ENCODE measurements at places on chromosomes 7 and 10.

- no peak for DNase-seq
Observed at GRCh38 chr7:7521259-7521658, 14.4 kb downstream of the COL28A1 start.

GRCh38 chr7:64504581-64505120, 58.2 kb downstream of the ZNF680 start:
- DNase-seq: peak; percentile 52

DNA sequence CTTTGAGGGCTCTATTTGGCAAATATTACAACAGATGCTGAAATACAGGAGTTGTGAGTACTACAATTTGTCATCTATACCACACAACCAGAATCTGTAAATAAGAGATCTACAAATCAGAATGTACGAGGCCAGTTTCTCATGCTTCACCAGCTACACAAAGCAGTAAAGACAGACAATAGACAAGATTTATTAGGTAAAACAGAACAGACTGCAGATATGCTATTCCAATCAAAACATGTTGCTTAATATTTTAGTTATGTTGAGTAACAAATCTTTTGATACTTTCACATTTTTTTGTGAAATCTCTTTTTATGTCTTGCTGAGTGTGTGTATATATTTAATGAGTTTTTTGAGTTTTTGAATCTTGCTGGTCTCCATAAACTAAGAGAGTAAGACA, 109.1 kb downstream of the CHCHD3 start:
- no peak for DNase-seq

DNA sequence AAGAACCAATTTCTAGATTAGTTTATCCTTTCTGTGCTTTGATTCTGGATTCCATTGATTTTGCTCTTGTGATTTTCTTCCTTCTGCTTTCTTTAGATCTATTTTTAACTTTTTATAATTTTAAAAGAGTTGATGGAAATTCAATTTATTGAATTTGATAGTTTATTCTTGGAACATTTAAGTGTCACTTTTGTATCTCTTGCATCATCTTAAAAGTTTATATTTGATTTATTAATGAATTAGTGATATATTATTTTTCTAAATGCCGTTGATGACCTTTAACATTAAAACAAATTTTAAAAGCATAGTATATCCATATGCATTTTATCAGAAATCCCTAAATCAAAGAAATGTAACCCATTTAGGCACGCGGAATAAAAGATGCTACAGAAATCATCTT, 26.9 kb downstream of the DMTF1 start:
- no peak for DNase-seq

- DNase-seq: no peak
Observed at GRCh38 chr10:77738496-77739158, 101.0 kb upstream of the KCNMA1 start.

- DNase-seq: no peak
Observed at GRCh38 chr10:13026873-13027272, 25.4 kb upstream of the CCDC3 start.

- no peak for DNase-seq
Observed at GRCh38 chr7:54960517-54960916, 58.3 kb upstream of the EGFR start.

GRCh38 chr10:15305634-15306033, 65.5 kb downstream of the FAM171A1 start:
- no peak for DNase-seq

DNA sequence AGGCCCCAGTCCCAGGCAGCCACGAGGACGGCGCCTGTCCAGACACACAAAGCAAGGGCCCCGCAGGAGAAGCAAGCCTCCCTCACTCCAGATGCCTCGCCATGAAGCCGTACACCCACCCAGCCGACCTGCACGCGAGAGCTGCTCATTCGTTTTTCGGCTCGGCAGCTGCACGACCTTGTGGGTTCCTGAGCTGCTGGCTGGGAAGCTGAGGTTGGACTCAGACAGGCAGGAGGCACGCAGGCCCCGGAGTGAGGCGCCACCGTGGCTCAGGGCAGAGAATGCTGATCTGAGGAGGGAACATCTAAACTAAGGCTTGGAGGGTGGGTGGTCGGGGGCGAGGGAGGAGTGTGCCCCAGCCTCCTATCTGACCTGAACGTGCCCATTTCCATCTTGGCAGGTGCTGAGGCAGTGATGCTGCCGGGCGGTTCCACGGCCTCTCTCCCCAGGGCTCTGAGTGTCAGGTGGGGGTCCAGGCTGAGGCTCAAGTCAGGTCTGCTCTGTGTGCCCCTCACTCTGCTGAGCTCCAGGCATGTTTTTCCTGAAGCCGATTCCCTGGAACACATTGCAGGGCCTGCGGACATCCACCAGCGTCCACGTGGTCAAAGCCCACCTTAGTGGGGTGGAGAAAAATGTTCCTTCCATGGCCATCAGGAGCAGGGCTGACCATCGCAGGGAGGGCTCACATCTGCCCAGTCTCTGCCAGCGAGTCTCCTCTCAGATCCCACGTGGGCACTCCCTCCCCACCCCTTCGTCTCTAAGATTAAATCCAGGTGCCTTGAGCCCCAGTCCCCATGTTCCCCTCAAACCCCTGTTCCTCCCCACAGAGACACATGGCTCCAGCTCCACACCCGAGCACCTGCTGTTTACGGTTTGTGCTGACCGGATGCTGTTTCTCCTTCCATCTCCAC, 28.1 kb upstream of the FAM20C start:
- DNase-seq: no peak

DNA sequence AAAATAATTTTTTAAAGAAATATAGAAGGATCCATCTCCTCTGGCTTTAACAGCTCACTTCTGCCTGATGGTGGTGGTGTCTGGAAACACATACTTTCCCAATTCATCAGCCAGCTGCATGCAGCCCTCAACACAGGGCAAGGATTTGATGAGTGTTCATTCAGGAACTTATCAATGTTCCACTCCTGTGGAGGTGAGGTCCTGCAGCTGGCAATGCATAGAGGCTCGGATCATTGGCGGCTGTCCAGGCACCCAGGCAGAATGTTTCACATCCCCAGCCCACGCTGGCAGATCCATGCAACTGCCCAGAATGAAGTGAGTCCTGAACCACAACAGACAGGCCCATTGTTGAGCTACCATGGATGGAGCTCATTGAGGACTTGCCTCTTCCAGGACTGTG, 55.2 kb upstream of the KCNMA1 start:
- no peak for DNase-seq

- no peak for DNase-seq
Observed at GRCh38 chr7:85102813-85103350, 84.0 kb downstream of the SEMA3D start.

DNA sequence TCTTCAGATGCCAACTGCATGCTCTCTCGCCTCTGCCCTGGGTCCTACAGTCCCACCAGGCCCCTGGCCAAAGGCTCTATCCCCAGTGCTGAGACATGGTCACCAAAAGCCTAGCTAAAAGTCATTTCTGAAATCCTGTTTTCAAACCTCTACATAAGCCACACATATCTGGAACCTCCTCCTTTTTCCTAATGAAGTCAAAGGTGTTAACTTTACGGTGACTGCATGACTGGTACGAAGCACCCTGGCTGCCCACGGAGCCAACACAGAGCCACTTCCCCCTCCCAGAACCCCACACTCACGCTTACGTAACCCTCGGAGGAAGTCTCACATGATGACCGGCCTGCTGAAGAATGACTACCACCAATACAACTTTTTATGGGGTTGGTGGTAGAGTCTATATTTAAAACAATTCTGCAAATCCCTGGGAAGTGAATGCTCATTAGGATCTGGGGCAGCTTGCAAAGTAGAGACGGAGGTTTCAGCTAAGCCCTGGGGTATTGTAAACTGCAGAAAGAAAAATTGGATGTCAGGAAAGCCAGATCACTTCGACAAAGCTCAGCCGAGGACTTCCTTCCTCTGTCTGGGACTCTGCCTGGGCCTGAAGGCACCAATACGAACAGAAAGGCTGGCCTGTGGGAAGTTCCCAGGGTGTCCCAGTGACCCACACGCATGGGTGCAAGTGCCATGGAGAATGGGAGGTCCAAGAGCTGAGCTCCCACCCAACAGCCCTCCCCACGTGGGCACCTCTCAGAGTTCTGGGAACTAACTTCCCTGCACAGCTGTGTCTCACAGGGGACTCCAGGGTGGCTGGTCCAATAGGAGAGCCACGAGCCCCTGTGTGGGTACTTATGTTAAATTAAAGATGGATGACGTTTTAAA, 50.7 kb downstream of the PDGFA start:
- no peak for DNase-seq

GRCh38 chr10:129605986-129606518, 139.0 kb downstream of the MGMT start:
- peak; percentile 61 for DNase-seq

DNA sequence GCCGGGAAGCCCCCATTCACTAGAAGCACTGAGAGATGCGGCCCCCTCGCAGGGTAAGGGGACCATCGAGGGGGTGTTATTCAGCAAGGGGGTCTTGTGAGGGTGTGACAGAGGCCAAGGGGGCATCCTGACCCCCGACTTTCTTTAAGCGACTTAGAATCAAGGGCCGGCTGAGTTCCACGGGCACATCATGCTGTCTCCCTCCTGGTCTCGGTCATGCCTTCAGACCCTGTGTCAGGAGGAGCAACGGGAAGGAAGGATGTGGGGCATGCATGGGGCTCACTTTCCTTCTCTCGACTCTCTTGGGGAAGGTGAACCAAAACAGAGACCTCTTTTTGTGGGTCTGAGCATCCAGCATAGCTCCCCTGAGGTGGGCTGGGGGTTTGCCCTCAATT, 2.5 kb downstream of the ACSL5 start:
- no peak for DNase-seq

DNA sequence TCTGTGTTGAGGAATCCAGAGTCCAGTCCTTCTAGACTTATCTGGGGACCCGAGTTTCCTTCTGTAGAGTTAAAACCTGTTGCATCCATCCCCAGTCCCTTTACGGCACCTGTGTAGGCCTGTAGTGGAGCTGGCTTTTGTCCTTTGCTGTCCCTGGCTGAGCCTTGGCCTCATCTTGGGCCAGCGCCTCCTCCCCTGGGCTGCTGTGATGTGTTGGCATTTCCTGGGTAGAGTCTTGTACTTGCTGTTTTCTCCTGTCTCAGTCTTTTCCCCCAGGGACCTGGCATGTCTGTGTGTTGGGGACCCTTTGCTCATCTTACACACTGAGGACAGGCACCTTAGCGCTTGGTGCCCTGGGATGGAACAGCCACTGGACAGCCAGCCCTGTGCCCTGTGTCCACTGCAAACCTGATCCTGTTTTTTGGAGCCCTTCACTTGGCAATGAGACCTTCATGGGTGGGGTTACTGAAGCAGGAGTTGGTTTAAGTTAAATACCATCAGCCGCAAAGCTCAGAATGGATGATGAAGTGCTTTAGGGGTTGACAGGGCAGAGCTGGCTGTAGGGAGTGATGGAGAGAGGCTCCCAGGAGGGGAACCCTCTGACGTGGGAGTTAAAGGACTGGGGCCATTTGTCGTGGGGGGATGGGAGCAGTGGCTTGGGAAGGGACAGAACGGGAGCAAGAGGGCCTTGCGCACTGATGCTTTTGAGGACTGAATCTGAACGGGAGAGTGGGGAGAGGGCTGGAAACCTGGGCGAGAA, 50.9 kb downstream of the CUX1 start:
- no peak for DNase-seq

DNA sequence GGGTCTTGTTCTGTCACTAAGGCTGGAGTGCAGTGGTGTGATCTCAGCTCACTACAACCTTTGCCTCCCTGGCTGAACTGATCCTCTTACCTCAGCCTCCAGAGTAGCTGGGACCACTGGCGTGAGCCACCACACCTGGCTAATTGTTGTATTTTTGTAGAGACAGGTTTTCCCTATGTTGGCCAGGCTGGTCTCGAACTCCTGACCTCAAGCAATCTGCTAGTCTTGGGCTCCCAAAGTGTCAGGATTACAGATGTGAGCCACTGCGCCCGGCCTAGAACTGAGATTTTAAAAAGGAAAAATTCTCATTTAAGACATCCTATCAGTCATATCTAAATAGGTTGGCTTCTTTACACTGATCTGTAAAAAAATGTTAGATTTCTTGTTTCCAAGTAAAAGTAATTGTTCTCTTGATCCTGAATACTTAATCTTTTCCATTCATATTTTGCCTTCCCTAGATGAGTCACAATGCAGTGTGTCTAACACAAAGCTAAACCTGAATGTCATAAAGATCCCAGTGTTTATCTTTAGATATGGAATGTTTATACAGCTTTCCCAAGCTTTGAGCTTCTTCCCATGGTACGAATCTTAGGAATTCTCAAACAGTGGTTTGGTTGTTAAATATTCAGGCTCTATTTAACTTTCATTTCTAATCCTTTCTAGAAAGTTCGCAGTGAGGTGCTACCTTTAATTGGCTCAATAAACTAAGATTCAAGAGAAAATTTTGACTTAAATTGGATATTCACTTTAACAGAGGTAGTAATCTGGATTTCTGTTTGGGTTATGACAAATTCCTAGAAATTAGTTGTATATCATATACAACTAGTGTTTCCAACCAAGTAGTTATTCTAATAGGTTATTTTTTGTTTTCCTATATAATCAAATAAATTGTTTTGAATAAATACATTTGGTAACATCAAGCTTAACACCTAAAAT, 12.1 kb upstream of the LAMB1 start:
- DNase-seq: no peak

- no peak for DNase-seq
Observed at GRCh38 chr10:14534152-14534551, 203.4 kb upstream of the FRMD4A start.

- DNase-seq: no peak
Observed at GRCh38 chr10:32891261-32891660, 66.8 kb downstream of the ITGB1 start.

DNA sequence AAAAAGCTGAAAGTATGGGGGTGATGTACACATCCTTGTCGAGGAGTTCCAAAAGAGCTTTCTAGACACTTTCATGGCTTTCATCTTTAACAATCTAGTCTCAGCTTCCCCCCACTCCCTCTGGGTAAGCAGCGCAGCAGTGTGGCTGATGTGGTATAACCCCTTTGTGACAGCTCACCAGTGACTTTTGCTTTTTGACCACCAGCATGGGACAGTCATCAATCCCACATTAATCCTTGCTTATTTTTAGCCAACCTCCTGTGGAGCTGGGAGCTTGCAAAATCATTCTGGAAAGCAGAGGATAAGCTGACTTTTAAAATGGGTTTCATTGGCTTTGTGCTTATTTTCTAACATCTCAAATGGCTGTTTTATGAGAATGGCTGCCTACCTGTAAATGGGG, 272.7 kb downstream of the HDAC9 start:
- no peak for DNase-seq

GRCh38 chr10:94012834-94013233, 19.1 kb downstream of the PLCE1 start:
- no peak for DNase-seq

DNA sequence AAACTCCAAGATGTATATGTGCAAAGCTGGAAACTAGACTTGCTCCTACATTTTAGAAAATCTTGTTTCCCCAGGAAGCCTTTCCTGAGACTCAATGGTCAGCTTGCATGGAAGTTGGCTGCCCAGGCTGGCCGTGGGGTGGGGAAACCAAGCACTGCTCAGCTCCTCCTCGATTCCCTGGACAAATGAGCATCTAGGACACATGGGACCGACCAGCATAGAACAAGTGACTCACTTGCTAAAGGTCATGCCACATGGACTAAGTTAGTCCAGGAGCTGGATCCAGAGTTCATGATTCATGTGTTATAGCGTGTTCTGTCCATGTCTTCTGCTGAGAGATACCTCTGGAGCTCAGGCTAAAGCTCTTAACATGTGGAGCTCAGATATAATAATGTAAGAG, 6.2 kb downstream of the FAM180A start:
- no peak for DNase-seq

Data from NCI-H1048 (cell line).